Left renal cortex interstitium (tissue), 4 donors: ENCODE measurements at places on chromosomes 2 and 18.
A peak's percentile ranks its signal among the peaks of the same experiment; 100 is the strongest.

DNA sequence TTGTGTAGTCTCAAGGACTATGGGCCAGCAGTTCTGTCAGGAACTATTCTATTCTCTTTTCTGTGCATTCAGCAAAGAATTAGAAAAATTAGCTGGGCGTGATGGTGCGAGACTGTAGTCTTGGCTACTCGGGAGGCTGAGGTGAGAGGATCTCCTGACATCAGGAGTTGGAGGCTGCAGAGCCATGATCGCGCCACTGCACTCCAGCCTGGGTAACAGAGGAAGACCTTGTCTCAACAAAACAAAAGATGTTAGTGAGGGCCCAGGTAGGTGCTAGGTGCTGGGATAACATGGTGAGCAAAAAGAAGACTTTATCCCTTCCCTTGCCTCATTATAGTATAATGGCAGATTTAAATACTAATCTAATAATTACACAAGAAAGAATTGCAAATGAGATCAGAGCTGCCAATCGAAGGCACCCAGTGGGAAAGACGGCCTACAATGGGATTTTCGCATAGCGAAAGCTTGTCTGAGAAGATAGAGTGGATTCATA lies 447 bp upstream of the MRPL19 start:
- no peak for DNase-seq

DNA sequence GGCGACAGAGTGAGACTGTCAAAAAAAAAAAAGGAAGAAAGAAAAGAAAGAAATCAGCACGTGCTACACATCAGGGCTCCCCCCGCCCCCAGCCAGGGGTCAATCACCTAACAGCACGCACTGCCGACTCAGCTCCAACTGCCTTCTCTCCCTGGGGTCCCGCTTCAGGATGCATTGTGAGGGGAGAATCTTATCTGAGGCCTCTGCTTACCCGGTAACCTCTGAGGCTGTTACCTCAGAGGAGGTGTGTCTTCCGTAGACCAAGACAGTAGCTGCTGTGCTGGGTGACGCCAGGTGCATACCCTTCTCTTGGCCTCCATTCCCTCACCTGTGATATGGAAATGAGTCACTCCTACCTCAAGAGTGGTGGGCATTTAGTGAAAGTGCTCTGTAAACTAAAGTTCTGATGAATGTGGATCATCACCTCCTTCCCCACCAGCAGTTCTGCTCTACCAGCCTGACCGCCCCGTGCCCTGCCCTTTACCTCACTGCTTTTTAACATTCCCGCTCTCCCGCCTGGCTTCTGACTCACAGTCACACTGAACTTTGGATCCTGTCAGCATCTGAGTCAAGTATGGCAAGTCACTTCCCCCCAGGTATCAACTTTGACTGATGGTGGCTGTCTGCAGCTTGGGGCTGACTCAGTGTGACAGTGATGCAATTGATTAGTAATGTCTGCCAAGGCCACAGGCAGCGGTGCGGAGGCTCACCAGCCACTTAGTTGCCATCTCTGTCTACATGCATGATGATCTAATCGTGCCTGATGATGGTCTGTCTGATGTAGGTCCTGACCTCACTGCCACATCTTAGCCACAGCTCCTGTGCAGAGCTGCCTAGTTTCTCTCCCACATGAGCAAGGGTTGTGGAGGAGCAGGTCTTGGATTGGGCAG lies 20.1 kb downstream of the ARID5A start:
- DNase-seq = no peak

DNA sequence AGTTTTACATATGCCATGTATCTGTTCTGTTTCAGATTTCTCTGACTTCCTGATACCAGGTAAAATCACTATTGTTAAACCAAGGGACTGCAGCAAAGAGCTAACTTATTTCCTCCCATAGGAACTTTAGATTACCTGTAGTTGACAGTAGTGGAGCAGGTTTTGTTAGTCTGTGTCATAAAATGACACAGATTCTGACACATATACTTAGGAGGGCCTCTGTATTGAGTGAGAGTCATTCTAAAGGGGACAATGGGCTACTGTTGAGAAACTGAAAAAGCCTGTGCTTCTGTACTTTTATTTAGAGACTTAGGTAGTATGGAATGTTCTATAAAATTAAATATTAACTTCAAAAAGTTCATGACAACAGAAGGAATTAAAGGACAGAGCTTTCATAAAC lies 48.2 kb downstream of the KCMF1 start:
- no peak for DNase-seq

- no peak for DNase-seq
Measured at GRCh38 chr2:14902953-14903352, 270.4 kb downstream of the LRATD1 start.

GRCh38 chr18:12599543-12599942 lies 58.4 kb downstream of the SPIRE1 start:
- no peak for DNase-seq

- DNase-seq = no peak
Measured at GRCh38 chr2:226971770-226972169, 135.9 kb downstream of the RHBDD1 start.

GRCh38 chr2:149430743-149431736 lies 100.7 kb downstream of the LYPD6 start:
- no peak for DNase-seq

DNA sequence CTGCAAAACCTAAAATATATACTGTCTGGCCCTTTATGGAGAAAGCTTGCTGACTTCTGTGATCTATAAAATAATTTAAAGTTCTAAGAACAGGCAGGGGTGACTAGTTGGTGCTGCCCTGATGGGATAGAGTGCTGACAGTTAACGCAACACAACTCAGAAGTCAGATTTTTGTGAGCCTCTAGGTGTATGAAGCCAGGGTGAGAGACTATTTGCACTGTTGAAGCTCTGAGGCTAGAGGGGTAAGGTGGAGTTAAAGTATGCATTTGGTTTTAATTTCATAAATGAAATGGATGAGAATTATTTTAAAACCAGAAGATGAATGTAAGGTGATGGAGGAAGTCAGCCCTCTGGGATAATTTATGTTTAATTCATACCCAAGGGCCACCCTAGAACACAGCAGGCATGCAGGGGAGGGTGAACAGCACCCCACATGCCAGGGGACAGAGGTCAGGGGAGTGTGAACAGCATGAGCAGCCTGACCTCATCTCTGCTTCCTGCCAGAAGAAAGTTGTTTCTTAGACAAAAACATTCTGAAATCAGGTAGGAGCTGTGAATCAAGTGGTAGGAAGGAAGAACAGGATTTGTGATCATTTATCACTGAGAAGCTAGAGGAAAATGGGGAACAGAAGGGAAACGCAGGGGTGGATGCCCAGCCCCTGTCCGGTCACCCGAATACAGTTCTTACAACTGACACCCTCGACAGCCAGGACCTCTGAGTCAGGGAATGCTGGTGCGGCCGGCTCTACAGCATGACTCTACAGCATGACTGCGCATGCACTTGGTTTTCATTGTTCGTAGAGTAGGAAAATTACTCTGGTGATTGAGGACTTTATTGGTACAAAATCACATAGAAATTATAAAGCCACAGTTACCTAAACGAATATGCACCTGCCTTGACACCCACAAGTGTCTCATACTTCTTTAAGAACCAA lies 93.1 kb downstream of the MBP start:
- DNase-seq = no peak

DNA sequence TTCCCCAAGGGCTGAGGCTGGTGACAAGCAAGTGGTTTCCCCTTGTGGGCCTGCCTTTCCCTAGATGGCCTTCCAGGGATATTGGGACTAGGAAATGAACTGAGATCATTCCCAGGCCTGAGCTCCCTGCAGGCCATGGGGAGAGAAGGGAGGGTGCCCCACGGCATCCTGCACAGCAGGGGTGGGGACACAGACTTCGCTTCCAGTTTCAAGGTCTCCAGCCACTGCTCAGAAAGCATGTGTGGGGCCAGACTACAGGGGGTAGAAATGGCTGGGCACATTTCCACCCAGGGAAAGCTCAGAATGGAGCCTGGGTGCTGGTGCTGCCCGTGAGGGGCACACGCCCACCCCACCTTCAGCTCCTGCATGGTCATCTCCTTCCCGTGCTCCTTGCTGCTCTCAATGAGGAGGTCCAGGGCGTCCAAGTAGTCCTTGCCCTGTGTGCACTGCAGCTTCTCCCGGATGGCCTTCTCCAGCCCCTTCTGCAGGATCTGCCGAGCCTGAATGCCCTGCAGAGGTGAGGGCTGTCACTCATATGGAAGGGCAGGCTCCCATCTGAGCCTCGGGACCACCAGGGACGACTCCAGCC lies 13.2 kb downstream of the CYP26B1 start:
- no peak for DNase-seq

GRCh38 chr2:182581196-182581935 lies 134.7 kb upstream of the DNAJC10 start:
- no peak for DNase-seq

GRCh38 chr2:229376866-229377265 lies 105.8 kb upstream of the PID1 start:
- no peak for DNase-seq

DNA sequence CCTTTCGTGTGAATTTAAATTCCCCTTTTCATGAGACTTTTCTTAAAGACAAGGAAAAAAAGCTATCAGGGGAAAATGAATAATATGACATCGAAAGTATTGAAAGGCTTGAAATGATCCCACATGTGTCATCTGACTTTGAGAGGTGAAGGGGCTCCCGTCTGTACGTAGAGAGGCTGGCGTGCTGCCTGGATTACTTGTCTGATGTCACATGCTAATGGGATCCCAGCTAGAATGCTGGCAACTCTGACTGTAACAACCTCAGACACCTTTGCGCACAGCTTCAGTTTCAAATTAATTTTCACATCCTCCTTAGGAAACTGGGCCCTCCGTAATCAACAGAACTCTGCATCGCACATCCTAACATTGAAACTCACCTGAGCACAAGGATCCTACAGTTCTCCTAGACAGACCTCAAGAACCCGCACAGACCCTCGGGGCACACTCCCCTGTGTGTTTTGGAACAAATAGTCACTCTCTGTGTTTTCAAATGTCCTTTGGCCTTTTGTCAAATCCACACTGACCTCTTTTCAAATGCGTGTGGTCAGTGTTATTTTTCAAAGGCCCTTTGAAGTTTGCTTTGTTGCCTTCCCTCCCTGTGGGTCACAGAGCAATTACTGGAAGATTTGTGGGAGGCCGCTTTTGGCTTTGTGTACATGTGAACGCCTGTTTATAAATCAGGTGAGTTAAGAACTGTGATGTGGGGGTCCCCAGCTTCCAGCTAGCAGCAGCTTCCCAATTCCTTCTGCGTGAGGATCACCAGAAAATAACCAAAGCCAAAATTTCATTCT lies 65.9 kb downstream of the IL1R2 start:
- DNase-seq = no peak

GRCh38 chr2:215748446-215748845 lies 264.9 kb downstream of the MREG start:
- no peak for DNase-seq

GRCh38 chr18:40109252-40110049 lies 1845.6 kb upstream of the PIK3C3 start:
- peak; percentile 40 for DNase-seq

DNA sequence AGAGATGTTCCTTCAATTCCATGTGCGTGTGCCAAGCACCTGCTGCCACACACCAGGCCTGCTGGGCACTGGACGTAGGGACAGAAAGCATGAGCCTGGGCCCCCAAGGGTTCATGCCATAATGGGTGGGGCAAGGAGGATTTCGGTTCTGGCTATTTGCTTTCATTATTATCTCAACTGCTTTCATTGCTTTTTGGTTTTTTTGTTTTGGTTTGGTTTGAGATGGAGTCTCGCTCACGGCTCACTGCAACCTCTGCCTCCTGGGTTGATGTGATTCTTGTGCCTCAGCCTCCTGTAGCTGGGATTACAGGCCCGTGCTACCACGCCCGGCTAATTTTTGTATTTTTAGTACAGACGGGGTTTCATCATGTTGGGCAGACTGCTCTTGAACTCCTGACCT lies 57.2 kb downstream of the SF3B1 start:
- no peak for DNase-seq
